Activated CD4-positive, CD25-positive, alpha-beta regulatory T cell treated with anti-CD3 and anti-CD28 coated beads, Interleukin-2, amount 50 U/mL, for 16 hours (primary cell): ENCODE measurements at places on chromosomes 7 and 10.

- no peak for DNase-seq
Observed at GRCh38 chr7:76343294-76343930, 15.4 kb downstream of the YWHAG start.

DNA sequence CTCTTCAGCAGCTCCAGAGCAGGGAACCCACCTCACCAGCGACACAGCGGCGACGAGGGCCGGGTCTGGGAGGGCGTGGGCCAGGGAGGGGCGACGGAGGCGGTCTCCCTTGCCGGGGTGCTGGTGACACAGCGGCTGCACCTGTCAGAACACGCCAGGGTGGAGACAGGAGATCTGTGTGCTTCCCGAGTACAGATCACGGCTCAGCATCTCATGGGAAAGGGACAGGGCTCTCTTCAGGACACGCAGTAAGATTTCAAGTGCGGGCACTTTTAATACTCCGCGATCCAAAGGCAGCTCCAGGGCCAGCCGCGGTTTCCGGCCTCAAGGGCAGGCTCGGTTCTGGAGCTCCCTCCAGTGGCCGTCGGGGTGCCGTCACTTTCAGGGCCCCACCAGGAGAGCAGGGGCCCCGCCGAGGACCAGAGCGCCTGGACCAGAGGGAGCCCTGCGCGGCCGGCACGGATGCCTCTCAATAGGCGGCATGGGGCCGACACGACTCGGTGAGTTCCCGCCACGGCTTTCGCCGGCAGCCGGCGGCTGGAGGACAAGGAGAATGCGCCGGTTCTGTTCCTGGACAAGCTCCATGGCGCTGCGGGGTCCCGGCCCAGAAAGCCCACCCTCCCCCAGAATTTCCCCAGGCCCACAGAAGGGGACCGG lies 21.4 kb downstream of the GPR146 start:
- peak; percentile 69 for DNase-seq

- DNase-seq = no peak
Observed at GRCh38 chr7:151078233-151079040, 2.2 kb downstream of the FASTK start.

DNA sequence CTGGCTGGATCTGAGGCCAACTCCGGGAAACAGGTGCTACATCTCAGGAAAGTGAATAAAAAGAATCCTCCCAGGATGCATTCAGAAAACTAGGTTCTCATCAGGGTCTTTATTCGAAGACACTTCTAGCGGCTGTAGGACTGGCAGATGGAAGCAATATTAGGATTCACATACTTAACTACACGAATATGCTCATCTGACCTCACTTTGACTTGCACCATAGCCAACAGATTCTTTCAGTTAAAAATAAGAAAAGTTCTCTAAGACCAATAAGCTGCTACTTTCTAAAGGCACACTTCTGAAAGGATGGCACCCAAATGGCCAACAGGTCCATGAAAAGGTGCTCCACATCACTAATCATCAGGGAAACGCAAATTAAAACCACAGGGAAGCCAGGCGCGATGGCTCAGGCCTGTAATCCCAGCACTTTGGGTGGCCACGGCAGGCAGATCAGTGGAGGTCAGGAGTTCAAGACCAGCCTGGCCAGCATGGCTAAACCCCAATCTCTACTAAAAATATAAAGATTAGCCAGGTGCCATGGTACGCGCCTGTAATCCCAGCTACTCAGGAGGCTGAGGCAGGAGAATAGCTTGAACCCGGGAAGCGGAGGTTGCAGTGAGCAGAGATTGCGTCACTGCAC lies 258.0 kb downstream of the ZMYND11 start:
- DNase-seq = no peak

GRCh38 chr10:124632064-124632531 lies 112.1 kb downstream of the FAM53B start:
- no peak for DNase-seq

DNA sequence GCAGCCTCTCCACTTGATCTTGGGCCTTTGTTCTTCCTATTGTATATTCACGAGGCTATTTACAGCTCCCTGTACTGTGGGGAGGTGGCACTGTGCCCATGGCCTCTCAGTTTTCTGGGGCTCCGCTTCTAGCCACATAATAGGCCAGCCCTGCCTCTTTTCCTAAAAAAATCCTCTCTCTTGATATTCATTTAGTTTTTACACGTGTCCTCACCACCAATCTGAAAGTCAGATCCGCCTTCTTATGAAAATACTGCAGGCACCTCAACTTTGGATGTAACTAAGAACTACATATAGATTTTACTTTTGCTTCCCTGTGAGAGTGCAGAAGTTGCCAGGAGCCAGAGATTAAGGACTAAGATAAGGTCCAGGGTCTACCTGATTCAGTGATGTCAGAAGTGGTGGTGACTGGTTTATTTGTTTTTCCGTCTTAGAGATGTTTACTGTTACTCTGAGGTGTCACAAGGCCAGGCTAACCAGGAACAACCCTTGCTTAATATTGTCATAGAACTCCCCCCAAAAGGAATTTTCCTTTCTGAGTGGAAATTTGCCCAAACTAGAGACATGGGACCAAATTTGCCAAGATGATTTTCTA lies 7.8 kb downstream of the BAMBI start:
- no peak for DNase-seq

DNA sequence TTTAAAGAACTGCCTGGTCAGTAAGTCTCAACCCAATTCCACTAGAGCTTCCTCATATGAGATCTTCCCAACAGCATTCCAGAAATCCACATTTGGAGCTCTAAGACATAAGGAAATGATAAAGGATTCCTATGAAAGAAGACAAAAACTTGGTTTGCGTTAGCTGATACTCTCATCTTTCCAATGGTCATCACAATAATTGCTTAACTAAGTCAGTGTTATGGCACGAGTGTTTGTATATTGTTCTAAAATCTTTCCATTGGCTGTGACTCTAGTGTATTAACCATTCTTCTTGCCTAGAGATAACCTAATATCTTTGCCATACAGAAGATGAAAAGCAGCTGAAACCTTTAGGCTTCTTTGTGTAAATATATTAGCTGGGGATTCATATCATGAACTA lies 289.0 kb downstream of the SNX13 start:
- DNase-seq = no peak

DNA sequence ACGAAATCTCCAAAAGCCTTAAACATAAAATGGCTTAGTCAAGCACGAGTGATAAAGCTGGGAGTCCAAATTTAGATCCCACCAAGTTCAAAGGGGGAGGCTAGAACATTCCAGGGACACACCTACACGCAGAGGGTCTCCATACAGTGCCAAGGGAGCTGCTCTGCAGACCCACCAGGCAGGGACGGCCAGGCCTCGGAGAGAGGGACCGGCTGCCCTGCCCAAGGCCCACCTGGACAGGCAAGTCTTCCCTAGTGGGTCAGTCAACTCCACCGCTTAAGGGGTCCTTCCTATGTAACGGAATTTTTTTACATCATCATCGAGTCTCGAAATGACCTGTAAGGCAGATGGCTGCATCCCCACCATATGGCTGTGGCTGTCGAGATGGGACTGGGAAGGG lies 28.5 kb downstream of the AMZ1 start:
- DNase-seq = no peak

DNA sequence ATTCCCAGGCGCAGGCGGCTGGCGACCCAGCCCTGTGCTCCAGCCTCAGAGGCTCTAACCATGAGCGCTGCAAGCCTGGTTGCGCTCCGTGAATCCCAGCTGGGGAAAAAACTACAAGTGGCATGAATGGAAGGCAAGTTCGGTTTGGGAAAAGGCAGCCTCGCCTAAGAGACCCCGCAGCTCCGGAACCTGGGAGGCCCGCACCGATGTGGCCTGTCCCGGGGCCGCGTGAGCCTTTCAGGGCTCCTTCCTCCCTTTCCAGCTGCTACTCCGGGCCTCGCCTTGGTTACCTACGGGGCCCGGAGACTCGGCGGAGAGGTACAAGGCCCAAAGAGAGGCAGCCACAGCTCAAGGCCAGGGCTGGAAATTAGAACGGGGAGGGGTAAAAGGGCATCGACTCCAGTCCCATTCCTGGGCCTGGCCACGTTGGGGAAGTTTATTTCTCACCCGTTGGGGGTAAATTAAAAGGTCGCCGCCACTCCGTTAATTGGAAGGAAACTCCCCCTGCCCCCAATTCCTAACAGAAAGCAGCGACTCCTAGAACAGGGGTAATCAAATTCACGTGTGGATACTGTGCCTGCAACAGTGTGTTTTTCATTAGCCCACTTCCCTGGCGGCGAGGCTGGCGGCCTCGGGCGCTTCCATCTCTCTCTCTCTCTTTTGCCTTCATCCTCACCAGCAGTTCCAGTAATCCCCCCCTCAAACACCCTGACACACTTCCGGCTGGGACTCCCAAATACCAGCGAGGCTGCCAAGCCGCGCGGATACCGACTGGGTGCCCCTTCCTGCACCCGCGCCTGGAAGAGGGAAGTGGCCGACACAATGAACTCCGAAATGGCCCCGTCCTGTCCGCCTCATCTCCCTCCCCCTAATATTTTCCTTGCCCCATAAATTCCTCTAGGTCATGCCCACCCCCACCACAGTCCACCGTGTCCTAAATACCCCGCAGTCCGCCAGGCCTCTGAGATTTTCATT lies 1.5 kb upstream of the HOXA9 start:
- no peak for DNase-seq

DNA sequence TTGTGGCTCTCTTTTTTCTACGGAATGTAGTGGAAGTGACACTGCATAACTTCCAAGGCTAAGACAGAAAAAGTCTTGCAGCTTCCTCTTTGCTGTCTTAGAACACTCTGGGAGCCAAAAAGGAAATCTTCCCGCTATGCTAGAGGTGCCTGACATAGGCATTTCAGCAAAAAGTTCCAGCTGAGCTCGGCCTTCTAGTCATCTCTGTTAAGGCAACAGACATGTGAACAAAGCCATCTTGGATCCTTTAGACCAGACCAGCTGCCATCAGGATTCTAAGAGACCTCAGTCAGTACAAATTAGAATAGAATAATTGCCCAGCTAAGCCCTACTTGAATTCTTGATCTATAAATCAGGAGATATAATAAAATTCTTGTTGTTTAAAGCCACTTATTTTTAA lies 16.3 kb upstream of the COL1A2 start:
- DNase-seq = no peak

GRCh38 chr7:102459221-102459844 lies 5.3 kb downstream of the ALKBH4 start:
- DNase-seq = no peak

- no peak for DNase-seq
Observed at GRCh38 chr7:680411-681127, 45.9 kb upstream of the DNAAF5 start.

DNA sequence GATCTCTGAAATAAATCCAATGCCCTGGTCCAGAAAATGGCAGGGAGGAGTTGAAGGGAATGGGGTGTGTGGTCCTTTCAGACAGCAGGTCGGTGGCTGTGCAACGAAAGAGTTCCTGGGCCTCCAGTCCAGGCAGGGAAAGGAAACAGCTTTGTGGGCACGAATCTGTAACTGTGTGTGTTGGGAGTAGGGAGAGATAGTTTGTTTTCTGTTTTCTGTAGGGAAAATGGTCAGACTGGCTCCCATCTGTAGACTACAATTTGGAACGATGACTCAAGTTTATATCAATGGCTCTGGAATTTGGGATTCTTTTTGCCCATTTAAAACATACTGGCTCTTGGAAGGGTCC lies 2.6 kb upstream of the HOXA9 start:
- no peak for DNase-seq

DNA sequence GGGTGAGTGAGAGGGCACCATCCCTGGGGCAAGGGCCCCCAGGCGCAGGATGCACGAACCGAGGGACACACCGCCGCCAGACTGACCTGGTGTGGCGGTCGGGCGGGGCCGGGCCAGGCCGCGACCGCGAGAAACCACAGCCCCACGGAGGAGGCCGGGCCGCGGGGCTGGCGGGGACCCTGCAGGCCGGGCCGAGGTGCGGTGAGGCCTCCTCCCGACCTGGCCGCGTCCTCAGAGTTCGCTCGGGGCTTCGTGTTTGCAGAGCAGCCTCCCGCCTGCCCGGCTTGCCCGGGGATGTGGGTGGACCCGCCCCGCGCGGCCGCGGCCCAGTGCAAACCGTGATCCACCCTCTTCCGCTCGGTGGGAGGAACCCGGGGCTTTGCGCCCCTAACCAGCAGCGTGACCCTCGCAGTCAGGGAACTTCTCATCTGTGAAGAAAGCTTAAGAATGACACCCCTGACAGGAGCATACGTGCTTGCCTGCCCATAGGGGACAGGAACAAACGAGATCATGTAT lies 20.6 kb upstream of the HOXA13 start:
- no peak for DNase-seq

GRCh38 chr7:1925973-1926907 lies 256.2 kb downstream of the ELFN1 start:
- no peak for DNase-seq

DNA sequence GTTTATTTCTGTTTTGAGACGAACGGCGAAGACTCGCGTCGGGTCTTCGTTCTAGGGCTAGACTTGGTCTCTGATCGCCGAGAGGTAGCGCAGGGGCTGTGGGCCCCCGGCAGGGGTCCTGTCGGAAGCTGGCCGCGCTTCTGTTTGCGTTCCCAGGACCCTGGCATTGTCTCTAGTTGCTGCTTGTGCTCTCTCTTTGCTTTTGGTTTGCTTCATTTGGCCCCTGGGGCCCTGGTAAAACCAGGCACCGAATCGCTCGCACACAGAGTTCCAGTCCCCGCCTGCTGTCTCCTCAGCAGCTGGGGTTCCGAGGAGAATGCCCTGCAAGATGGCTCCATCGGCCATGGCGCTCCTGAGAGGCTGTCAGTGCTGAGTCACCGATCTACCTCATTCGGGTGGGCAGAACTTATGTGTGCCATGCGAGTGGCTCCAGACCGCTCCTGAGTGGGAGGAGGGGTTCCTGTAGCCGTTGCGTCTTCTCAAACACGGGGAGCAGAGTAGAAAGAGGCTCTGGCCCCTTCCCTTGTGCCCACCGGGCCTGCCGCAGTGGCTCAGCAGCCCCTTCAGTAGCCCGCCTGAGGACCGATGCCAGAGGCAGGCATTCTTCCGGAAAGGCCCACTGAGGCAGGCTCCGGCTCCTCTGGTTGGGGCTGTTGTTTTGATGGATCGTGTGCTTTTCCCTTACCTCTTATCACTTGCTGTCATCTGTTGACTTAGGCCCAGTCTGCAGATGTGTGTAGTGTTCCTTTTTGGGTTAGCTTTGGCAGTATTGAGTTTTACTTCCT lies 826 bp downstream of the CHPF2 start:
- DNase-seq = peak; percentile 56

DNA sequence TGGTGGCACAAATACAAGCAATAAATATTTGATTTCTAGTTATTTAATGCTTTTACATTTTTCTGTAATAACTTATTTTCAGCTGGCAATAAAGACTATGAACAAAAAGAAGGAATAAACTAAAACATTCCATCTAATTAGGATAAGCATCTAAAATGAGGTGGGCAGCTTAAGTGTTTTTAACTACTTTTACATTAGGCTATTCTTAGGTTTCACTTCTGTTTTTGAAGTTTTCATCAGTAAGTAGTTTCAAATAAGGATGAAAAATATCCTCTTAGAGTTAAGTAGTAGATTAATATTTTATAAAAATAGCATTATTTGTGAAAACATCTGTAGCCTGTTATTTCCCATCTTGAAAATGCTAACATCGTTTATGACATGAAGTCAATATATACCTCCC lies 15.9 kb downstream of the NT5C2 start:
- no peak for DNase-seq

DNA sequence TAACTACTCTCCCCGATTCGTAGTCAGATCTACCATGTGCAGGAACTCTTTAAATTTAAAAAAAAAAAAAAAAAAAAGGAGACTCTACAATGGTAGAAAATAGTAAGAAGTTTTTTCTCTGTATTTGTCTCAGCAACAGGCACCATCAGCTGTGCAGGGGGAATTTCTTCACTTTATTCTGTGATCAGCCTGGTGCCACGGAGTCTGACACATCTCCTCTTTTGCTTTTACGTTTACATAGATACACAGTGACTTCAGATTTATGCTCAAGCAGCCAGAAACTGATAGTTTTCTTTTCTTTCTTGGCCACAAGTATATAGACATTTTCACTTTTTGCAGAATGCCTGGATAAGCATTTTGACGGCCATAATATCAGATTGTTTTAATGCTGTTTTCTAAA lies 190.6 kb upstream of the AKR1E2 start:
- DNase-seq = no peak
